ENCODE measurements at places on chromosomes 7 and 10. TPM values are rescaled to one million over a fixed set of nuclear protein-coding genes. Genes with fewer than 3 reads are reported as not detected.

GRCh38 chr10:67696679-67697078 is 684 bp upstream of the CTNNA3 start:
- DNase-seq = no peak

- no peak for DNase-seq
These were observed 294.7 kb downstream of the C7orf25 start for GRCh38 chr7:42617071-42617765.

- DNase-seq = no peak
These were observed 29.6 kb downstream of the MAD1L1 start for GRCh38 chr7:2202901-2203765.

GRCh38 chr10:96287392-96288105 is 16.2 kb upstream of the BLNK start:
- DNase-seq = no peak

- DNase-seq = no peak
These were observed 108.7 kb upstream of the INSIG1 start for GRCh38 chr7:155188821-155189581.

The KMT2E gene
- polyA plus RNA-seq = 41.2 TPM

The VSTM2A gene
- polyA plus RNA-seq = not detected

The HILPDA gene
- polyA plus RNA-seq = 12.9 TPM

All from hindlimb muscle (tissue), 1 donor.